Right cardiac atrium (tissue), 5 donors: ENCODE measurements at places on chromosomes 11 and 22. TPM values are rescaled to one million over a fixed set of nuclear protein-coding genes. Genes with fewer than 3 reads are reported as not detected.

GRCh38 chr11:103806130-103806895, 230.1 kb upstream of the DDI1 start:
- DNase-seq = no peak

Gene ANKK1
- not detected for total RNA-seq

- no peak for DNase-seq
Measured at GRCh38 chr11:128210148-128210940, 377.0 kb downstream of the ETS1 start.

Gene APBB1
- total RNA-seq = 82.1 TPM

Gene PCNX3
- 13.9 TPM for total RNA-seq

DNA sequence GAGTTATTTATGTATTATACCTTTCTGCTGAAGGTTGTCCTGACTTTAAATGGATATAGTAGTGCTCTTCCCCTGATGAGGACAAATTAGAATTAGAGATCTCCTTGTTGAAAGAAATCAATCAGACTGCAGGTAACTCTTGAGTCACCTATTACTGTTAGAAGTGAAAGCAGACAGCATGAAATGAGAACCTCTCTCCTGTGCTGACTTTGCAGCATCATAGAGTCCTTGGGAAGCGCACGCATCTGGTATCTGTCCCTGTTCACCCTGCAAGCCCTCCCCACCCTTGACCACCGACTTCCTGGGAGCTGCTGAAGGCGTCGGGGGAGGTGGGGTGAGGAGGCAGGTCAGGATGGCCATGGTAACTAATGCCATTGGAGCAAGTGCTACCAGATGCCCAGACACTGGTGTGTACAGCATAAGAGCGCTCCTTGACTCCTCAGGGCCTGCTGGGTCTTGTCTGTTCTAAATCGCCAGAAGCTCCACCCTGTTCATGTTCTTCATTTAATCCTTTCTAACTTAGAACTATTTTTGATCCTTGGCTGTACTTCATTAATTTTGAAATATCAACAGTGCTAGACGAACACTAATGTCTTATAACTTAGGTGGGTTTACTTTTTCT, 143.9 kb downstream of the WNT7B start:
- no peak for DNase-seq

DNA sequence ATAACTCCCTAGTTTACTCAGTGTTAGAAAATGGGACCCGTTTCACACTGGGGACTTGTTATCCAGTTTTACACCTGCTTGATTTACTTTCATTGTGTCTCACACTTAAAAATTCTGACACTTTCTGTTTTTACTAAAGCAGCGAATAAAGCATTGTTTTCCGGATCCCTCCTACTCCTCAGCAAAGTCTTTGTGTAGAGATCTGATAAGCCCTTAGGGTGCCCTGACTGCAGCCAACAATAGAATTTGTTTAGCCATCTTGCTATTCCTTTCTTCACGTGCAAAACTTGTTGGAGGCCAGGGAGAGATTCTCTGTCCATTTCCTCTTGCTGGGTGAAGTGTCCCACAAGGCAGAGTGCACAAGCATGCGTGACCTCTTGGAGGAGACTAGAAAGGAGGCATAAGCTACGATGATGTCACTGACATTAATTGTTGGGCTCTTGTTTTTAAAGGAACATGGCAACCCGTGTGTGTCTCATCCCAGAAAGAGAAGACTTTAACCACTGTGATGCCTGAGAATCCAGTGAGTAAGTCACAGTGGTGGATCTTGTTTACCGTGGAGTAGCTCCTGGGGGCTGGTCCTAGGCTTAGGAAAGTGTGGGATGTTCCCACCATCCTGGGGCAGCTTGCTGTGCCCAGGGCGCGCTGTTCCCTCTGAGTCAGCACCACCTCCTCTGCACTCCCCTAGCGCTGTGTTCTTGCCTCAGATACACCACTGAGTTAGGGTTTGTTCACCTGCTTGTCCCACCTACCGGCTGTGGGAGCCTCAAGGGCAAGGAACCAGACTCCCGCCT, 27.7 kb downstream of the MICAL2 start:
- DNase-seq = no peak

- DNase-seq = no peak
Measured at GRCh38 chr11:93622043-93622442, 39.4 kb upstream of the CEP295 start.

- DNase-seq = no peak
Measured at GRCh38 chr11:30546334-30546733, 39.8 kb downstream of the MPPED2 start.

DNA sequence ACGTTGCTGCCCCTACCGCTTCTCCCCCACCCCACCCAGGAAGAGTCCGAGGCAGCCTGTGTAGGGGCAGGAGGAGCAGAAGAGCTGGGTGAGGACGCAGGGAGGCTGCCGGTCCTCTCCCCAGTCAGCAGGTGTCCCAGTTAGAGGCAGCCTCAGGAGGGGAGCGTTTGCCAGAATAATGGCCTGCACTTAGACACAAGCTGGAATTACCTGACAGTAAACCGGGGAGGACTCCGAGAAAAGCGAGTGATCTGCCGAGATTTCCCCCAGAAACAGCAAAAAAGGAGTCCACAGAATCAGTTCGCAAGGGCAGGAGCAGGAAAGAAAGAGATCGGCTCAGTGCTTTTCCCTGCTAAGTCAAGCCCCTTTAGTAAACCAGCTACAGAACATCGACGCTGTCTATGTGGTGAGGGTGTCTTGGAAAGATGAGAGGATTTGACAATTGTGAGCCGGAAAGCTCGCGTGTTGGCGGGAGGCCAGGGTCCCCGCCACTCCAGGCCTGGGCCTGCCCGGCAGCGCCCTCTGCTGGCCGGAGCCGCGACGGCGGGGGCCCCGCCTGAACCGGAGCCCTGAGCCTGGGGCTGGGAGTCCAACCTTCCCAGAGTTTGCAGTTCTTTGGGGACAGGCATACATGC, 17.7 kb upstream of the THRSP start:
- peak; percentile 84 for DNase-seq

Gene TRIM29
- not detected for total RNA-seq

DNA sequence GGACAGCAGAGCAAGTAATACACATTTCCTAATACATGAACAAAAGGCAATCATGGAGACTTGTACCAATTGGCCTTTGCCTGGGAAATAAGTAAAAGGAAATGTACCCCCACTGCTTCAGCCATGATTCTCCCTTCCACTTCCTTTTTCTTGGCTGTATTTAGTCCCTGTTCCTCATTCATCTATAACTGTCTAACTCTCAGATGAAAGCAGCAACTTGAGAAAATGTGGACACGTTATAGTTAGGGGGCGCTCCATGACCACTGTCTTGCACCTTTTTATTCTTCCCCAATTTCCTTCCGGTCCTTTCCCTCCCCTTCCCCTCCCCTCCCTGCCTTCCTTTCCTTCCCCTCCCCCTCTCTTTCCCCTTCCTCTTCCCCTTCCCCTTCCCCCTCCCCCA, 61.3 kb upstream of the BARX2 start:
- DNase-seq = no peak

DNA sequence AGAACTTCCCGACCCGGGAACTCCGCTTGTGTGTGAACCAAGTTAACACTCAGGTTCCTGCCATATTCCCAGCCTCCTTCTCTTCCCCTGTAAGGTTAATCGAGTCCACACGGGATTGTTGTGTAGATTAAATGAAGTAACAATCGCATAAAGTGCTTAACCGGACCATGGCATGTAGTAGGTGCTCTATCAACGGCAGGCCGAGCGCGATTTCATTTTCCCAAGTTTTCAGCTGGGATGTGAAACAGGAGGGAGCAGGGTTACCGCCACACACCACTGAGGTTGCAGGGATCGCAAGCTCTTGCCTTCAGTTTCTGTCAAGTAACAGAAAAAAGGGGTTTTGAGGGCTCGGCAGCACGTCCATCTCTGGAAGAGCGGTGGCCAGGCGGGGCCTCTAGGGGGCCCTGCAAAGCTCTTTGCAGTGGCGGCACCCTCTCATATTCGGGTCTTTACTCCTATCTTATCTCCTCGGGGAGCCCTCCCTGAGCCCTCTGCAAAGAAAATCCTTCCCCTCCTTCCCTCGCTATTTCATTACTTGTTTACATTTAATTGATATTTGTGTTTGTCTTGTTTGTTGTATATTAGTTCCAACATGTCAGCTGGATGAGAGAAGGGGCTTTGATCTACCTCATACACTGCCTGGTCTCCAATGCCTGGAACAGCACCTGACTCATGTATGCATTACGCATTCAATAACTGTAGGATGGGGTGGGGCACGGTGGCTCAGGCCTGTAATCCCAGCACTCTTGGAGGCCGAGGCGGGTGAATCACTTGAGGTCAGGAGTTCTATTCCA, 816 bp upstream of the PLEKHA7 start:
- DNase-seq = no peak

Gene ZNF214
- 2.1 TPM for total RNA-seq

Gene APOL2
- 40.0 TPM for total RNA-seq

Gene CHRDL2
- total RNA-seq = 11.8 TPM

- DNase-seq = peak; percentile 59
Measured at GRCh38 chr11:14582793-14583192, 60.8 kb upstream of the PDE3B start.

DNA sequence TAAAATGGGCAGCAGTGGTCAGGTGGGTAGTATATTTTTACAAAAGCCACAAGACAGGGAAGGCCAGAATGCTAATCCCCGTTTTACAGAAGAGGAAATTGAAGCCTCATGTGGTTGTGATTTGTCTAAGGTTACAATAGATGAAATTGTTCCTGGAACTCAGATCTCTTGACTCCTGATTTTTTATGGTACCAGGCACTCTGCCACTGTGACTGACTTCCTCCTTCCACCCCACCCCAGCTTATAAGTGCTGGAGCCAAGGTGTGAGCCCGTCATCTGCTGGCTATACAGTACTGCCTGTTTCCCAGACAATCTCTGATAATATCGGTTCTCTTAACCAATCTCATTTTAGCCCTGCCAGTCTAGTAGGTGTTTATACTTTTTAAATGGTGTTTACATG, 1.9 kb downstream of the SLC5A1 start:
- no peak for DNase-seq

GRCh38 chr11:16155448-16155847, 200.9 kb downstream of the SOX6 start:
- no peak for DNase-seq

Gene OR8D4
- total RNA-seq = 0.20 TPM

DNA sequence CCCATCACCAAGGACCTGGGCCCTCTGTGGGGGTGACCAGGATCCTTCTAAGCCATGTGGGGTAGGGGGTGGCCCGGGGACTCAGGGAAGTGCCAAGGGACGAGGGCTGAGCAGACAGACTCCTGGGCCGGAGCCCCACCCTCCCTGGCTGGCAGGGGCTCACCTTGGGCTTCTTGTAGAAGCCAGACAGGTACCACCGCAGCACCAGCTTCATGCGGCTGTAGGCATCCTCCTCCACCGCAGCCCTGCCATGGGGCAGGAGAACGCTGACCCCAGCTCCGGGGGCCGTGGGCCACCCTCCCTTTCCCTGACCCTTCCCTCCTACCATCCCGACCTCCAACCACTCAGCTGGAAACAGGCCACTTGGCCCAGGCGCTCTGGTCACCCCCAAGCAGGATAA, 45.9 kb upstream of the CARS1 start:
- no peak for DNase-seq

GRCh38 chr22:40535642-40536041, 100.9 kb downstream of the MRTFA start:
- DNase-seq = no peak

DNA sequence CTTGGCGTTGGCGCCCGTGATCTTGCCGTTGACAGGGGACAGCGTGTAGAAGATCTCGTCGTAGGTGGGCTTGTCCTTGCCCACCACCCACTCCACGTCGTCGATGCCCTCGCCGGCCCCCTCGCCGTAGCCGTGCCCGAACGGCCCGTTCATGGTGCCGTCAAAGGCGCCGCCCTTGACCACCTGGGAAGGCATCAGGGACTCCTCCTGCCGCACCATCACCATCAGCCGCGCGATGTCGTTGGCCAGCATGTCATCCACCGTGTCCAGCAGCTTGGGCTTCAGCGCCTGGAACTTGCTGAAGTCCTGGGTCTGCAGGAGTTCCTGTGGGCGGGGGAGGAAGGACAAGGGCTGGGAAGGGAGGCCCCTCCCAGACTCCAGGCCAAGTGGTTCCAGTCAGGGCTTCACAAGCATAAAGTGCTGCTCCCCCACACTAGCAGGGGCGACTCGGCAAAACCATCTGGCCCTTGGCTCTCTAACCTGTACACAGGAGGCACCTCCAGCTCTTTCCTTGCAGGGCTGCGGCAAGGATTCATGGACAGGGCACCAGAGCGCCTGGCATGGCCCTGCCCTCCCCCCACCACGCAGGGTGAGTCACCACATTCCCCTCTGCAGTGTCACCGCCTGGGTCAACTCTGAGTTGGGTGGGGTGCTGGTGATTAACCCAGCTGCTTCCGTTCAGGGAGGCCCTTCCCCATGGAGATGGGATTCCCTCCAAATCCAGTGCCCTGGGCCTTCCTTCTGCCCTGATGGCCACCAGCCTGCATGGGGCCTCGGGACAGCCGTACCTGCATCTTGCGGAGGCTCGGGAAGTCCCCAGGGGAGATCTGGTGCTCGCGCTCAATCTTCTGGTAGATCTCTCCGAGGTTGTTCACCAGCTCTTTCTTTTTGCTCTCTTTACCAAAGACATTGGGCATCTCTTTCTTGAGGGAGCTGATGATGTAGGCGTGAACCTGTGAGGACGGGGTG, 10.4 kb upstream of the CDC42BPG start:
- DNase-seq = peak; percentile 89

DNA sequence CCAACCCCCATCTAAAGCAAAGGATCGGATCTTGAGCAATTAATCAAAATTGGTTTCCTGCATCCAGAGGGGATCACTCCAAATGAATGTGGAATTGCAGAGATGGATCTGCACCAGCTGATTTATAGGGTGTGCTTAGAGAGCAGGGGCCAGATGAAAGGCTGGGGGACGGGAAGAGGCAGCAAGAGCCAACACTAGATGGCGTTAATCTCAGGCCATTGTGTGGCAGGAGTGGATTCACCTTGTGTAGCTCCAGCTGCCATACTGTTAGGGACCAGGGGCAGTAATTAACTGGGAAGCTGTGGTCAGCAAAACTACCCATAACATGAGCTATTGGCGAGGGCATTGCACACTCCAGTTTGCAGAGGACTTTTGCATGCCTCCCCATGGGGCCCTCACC, 35.6 kb downstream of the SERPINH1 start:
- DNase-seq = no peak

Gene ABTB2
- total RNA-seq = 10.8 TPM

- no peak for DNase-seq
Measured at GRCh38 chr11:92297567-92298553, 73.2 kb downstream of the FAT3 start.

DNA sequence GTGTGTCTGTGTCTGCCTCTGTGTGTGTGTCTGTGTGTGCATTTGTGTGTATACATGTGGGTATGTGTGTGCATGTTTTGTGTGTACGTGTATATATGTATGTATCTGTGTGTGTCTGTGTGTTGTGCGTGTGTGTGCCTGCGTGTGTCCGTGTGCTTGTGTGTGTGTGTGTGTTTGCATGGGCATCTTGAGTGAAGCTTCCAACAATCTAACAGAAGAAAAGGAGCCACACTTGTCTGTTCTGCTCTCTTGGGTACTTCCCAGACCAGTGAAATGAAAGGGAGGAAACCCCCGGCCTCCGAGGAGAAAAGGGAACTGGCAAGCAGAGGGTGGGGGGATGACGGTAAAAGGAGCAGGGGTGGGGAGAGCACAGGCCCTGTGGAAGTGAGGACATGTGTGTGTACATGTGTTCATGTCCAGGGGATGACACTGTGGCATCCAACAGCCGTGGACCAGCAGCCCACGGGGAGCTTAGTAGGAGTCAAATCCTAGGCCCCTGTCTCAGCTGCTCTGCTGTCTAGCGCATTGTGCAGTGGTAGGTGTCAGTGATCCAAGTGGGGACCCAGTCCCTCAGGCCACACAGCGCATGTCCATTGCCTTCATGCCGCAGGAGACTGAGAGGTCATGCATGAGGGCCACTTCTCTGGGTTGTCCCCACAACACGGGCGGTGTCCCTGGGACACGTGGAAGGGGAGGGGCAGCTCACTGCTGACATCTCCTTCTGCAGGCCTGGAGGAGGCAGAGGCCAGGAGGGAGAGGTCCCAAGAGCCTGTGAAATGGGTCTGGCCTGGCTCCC, 8.1 kb downstream of the CSF2RB start:
- DNase-seq = no peak

Gene FOLR1
- not detected for total RNA-seq
